ENCODE measurements at places on chromosomes 2 and 18.

- DNase-seq, result no peak
These were observed 99.4 kb downstream of the FTCDNL1 start for GRCh38 chr2:199751492-199752120.

GRCh38 chr18:21359746-21360145, 117.7 kb downstream of the GREB1L start:
- no peak for DNase-seq

GRCh38 chr2:199874209-199874608, 23.2 kb upstream of the FTCDNL1 start:
- no peak for DNase-seq

DNA sequence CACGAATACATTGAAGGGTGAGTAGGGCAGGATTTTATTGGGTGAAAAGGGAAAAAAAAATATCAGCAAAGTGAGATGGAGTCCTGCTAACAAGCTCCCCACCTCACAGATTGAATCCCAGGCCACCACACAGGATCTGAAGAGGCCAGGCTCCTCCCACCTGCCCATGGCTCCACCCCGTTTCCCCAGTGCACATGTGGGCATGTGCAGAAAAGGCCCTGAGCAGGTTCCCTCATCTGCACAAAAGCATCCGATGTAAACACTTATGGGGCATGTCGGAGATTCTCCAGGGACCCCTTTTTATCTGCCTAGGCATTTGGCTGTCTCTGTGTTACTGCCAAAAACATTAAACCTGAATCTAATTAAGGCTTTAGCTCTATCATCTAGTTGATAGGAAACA, 35.2 kb downstream of the SKA1 start:
- DNase-seq, result no peak

DNA sequence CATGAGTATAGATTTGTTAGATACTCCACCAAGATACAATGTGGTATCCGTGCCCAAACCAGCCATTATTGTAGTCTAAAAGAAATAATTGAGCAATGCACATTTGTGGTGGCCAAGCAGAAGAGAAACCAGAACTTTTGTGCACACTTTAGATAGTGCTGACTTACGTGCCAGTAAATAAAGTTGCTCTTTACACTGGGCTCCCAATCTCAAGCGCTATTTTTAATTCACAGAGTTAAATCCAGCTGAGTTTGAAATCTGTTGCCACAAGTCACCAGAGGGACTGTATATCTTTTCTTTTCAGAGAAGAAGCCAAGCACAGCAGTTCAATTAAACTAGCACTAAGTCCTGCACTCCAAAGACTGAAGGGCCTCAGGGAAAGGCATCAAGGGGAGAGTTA, 680.4 kb downstream of the TDRD15 start:
- no peak for DNase-seq

DNA sequence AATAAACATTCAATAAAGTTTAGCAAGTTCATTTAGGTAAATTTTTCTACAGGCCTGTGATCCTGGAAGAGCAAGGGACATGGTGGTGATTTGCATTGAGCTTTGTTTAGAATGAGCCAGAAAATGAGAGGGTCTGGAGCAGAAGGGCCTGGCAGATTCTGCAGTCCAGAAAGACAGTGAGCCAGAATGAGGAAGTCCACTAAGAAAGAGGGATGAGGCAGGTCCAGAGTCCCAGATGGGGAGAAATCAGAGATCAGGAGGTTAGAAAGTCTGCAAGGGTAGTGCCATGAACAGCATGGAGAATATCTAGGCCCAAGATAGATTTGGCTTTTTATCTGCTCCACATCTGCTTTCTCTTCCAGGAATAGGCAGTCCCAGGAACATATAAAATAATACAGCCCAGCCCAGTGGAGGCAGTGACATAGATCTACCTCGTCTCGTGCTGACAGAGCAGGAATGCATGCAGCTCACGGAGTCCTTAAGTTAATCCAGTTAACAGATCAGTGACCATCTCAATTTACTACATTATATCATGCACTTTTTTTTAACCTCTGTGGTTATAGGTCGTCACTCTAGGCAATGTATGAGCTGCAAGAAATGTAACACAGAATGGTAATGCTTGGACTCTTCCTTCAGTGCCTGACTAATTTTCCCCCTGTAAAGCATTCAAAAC, 429.0 kb downstream of the SUCLG1 start:
- DNase-seq, result no peak

DNA sequence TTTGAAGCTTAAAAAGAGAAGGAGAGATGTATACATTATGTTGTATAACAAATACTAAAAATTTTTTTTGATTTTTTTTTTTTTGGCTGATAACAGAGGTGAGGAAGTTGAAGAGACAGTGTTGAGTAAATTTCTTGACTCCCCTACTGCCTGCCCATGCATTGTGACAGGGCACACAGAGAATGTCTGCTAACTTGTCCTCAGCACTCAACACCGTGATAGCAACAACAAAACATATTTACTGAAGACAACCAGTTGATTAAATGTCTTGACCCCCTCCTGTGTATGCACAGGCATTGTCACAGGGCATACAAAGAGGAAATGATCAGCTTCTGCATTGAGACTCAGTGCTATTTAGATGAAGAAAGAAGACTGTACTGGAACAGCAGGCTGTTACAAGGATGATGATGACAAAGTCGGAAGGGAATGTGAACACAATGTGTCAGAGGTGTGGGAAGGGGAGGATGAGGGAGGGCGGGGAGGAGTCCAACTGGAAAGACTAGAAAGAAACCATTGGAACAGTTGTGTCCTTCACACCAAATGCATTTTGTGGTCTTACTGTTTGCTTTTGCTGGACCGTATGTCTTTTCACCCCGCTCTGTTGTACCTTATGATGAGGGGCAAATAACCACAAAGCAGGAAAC, 89.5 kb downstream of the CERS6 start:
- peak; percentile 51 for DNase-seq

GRCh38 chr2:152106464-152106863, 7.6 kb upstream of the CACNB4 start:
- no peak for DNase-seq

DNA sequence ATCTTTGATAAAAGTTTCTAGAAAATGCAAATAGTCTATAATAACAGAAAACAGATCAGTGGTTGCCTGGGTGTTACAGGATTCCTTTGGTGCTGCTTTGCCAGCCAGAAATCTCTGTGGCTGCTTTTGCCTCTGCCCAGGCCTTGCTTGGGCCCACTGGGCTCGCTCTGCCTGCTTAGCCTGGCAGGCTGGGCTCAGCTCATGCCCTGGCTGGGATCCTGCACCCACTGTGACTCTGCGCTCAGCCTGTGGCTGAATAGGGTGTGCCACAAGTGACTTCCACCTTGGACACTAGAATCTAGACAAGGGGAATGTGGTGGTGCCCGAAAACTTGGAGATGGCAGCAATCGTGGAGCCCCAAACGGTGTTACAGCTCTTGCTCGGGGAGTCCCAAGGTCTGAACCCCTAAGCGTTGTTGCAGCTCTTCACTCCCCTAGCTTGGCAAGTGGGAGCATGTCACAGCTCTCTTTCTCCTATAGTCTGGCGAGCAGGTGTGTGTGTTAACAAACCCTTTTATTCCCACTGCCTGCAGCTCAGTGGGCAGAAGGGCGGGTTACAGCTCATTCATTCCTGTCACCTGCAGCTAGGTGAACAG, 50.9 kb downstream of the FBXO48 start:
- no peak for DNase-seq

GRCh38 chr2:173881461-173881860, 83.7 kb downstream of the SP3 start:
- DNase-seq, result peak; percentile 14

DNA sequence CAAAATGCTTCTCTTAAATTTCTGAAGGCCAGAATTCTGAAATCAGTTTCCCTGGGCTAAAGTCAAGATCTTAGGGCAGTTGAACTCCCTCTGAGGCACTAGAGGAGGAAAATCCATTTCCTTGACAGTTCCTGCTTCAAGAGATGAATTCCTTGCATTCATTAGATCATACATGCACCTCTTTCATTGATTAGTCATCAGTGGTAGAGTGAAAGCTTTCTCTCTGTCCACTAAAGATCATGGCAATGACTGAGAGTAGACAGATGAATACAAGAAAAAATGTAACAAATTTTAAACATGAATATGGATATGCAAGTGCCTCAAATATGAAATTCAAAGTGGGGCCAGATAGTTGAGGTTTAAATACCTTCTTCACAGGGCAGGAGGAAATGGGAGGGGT, 693.4 kb upstream of the TMEFF2 start:
- no peak for DNase-seq

- DNase-seq, result peak; percentile 37
These were observed 589 bp upstream of the SGPP2 start for GRCh38 chr2:222423632-222424275.

GRCh38 chr2:3597567-3597966, 2.7 kb downstream of the COLEC11 start:
- DNase-seq, result no peak

DNA sequence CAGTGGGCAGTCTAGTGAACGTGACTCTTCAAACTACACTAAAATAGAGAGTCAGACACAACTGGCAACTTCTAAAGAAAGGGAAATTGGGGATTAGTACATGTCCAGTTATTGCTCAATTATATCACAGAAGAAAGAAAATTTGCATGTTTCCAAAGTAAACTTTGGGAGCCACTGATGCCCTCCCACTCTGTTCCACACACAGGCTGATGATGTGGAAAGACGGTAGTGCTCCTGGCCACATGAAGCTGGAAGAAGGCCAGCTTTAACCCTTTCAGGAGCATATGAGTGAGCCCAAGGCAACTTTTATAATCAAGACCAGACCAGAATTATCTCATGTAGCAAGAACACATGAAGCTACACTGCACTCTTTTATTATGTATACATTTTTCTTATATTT, 141.0 kb downstream of the NR4A2 start:
- DNase-seq, result no peak

DNA sequence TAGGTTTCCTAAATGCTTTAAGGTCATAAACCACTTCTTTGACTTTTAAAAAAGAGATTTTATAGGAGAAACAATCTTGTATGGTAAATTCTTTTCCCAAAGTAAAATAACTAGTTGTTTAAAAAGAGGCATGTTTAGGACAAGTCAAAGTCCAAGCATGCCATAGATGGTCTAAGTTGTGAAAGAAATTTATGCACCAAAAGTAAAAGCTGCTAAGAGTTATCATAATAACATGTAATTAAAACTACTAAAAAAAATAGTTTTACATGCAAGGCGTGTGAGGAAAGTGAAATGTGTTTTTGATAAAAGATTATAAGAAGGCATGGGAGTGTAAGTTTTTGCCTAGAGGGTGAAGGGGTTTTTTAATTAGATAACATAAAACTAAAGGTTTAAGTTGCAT, 22.5 kb downstream of the FAM210A start:
- no peak for DNase-seq

GRCh38 chr2:233935426-233935825, 18.3 kb downstream of the TRPM8 start:
- DNase-seq, result no peak

GRCh38 chr18:9434122-9434701, 41.1 kb upstream of the RALBP1 start:
- DNase-seq, result no peak

GRCh38 chr2:137963535-137964065, 673 bp upstream of the HNMT start:
- DNase-seq, result peak; percentile 12

- DNase-seq, result no peak
These were observed 30.7 kb upstream of the CD302 start for GRCh38 chr2:159828738-159829137.

GRCh38 chr2:194166818-194167217, 1490.2 kb upstream of the SLC39A10 start:
- DNase-seq, result peak; percentile 52

GRCh38 chr2:133787207-133787606, 218.9 kb upstream of the NCKAP5 start:
- no peak for DNase-seq

- no peak for DNase-seq
These were observed 1.3 kb upstream of the RIT2 start for GRCh38 chr18:43116699-43117294.

GRCh38 chr2:152056418-152056817, 42.4 kb downstream of the CACNB4 start:
- DNase-seq, result no peak

DNA sequence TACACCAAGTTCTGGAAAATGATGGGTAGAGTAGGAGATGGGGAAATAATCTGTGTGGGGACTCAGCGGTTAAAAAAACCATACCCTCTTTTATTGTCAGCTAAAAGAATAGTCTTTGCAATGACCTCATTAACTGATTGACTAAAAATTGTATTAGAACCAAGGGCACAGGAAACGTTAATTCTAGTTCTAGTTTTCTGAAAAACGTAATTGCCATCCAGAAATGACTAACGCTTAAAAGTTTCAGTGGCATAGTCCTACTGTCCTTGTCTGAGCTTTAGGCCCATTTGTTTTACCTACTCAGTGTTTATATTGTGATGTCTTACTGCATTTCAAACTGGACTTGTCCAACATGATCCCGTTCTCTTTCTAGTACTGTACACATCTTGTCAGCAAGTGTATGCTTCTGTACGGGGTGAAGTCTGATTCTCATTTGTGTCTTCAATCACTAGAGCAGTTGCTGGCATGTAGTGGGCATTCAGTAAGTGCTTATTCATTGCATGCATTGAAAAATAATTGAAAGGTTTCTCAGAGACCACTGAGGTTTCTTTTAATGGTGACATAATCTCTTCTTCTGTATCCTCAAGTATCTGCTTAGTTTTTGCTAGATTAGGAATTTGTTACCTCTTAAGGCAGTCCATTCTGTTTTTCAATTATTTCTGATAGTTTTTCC, 81.5 kb downstream of the ZNF407 start:
- DNase-seq, result no peak

DNA sequence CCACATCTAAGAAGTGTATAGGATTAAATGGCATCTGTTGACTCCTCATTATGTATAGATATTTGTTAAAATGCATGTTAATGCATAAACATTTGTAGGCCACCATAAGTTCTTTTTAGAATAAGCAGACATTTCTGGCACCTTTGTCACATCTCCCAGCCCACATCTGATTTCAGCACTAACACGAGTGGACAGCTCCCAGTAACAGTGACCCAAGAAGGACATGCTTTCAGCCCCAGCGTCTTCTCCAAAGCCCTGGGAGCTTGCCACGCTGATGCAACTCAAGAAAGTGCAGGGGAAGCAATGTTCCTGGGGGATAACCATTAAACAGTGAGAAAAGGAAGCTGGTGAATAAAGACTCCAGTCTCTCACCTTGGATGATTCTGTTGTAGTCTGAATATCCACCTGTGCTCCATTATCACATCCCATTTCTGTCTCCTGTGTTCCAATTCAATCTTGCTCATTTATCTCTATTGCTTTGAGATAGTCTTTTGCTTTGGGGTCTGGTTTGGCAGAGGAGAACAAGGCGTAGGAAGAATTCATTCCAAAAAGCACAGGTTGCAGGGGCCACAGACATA, 182.6 kb upstream of the THSD7B start:
- DNase-seq, result peak; percentile 50

- DNase-seq, result no peak
These were observed 153.6 kb upstream of the CCDC195 start for GRCh38 chr2:224869601-224870233.

- no peak for DNase-seq
These were observed 63.5 kb downstream of the CRACDL start for GRCh38 chr2:98872526-98872925.

DNA sequence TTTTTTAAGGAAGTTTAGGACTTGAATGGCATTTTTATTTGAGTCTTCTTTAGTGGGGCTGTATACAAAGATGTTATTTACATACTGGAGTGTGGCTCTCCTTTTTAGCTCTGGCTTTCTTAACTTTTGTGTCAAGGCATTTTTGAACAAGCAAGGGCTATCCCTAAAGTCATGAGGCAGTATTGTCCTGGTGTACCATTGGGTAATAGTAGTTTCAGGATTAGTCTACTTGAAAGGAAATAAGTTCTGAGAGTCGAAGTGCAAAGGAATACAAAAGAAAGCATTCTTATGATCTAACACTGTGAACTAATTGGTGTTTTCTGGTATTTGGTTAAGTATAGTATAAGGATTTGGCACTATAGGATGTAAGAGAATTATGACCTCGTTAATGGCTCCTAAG, 1.9 kb upstream of the CYP27A1 start:
- no peak for DNase-seq

GRCh38 chr18:76757335-76757734, 65.0 kb upstream of the ZNF236 start:
- DNase-seq, result peak; percentile 42
